ENCODE measurements at places on chromosomes 4 and X. TPM values are rescaled to one million over a fixed set of nuclear protein-coding genes. Genes with fewer than 3 reads are reported as not detected.

APLN gene
- polyA plus RNA-seq = 1.0 TPM

GABRG1 gene
- 0.01 TPM for polyA plus RNA-seq

MAGEC1 gene
- polyA plus RNA-seq = not detected

HTT gene
- polyA plus RNA-seq = 14.7 TPM

TBL1X gene
- 26.1 TPM for polyA plus RNA-seq

SPANXD gene
- not detected for polyA plus RNA-seq

DNA sequence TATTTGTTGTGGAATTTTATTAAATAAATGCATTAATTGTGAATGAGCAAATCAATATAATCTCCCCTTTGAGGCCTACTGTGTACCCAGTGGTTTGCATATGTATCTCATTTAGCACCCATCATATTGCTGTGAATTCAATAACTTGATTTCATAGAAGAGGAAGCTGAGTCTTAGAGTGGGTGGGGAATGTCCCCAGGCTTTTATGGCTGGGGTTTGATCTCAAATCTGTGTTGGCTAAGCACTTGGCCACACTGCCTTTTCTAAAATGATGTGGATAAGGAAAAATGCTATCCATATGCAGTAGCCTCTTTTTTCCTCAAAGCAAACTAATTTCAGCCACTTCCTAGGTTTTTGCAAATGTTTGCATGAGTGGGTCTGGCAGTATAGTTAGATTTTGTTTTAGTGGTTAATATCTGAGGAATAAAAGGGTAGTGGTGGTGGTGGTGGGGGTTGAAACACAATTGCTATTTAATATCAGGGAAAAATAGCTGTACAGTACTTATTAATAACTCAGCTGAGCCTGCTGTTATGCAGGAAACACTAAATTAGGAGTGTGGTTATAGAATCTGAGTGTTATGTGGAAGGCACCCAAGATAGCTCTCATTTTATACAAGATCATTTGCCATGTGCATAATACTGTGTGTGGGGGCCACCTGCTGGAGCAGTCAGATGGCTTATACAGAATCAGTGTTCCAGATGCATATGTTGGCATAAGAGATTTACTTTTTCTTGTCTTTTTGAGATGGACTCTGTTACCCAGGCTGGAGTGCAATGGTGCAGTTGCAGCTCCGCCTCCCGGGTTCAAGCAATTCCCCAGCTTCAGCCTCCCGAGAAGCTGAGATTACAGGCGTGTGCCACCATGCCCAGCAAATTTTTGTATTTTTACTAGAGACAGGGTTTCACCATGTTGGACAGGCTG lies 108.0 kb downstream of the TMEM131L start:
- DNase-seq = peak; percentile 66

DNA sequence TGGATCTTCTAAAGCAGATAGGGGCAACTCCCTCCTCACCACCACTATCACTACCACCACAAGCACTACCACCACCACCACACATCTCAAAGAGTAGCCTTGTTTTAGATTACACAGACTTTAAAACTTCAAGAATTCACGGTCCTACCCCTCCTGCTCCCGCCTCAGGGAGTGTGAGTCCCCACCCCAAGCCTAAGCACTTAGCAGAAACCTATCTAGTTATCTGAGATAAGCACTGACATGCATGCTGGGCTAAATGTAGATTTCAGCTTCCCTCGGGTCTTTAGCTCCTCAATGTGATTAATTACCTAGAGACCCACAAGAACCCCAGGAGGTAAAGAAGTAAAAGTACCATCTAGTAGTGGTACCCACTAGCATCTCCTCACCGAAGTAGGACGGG lies 775 bp downstream of the AMOT start:
- DNase-seq = no peak

GRCh38 chrX:105695451-105695850 lies 126.9 kb upstream of the NRK start:
- no peak for DNase-seq

GRCh38 chr4:138596896-138597295 lies 354.7 kb upstream of the SLC7A11 start:
- DNase-seq = no peak

- peak; percentile 41 for DNase-seq
Measured at GRCh38 chr4:140427106-140427918, at the start of gene CLGN. Gene CLGN, minus strand, starts transcription at chr4:140427648. Its CDS starts 14,570 bp downstream, at chr4:140413078.

DNA sequence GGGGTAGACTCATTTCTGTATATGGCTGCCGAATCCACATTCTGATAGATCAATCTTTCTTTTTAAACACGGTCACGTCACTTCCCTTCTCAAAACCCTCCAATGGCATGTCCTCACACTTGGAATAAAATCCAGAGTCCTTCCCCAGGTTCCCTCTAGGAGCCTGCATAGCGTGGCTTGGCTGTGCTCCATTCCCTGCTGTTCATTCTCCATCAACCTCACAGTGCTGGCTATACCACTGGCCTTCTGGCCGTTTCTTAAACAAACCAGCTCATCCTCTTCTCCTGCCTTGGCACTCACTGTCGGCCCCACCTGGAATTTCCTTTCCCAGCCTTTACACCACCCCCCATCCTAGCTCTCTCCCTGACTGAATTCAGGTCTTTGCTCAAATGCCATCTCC lies 77.1 kb downstream of the RBM47 start:
- DNase-seq = no peak
